ENCODE measurements at places on chromosomes 16 and 17. TPM values are rescaled to one million over a fixed set of nuclear protein-coding genes. Genes with fewer than 3 reads are reported as not detected.

DNA sequence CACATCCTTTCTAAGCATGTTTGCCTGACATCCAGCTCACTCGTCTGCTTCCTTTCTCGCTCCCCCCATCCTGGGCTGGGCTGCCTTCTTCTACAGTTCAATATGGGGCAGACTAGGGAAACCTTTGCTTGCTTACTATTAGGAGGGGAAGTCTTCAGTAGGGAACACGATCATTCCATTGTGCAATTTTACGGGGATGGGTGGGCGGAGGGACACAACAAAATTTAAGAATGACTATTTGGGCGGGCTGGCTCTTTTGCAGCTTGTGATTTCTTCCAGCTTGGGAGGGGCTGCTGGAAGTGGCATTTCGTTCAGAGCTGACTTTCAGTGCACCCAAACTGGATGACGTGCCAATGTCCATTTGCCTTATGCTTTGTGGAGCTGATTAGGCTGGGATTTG is 25.4 kb downstream of the PCTP start:
- no peak for DNase-seq

GRCh38 chr17:57855391-57856035 is 5.7 kb upstream of the MRPS23 start:
- no peak for DNase-seq

DNA sequence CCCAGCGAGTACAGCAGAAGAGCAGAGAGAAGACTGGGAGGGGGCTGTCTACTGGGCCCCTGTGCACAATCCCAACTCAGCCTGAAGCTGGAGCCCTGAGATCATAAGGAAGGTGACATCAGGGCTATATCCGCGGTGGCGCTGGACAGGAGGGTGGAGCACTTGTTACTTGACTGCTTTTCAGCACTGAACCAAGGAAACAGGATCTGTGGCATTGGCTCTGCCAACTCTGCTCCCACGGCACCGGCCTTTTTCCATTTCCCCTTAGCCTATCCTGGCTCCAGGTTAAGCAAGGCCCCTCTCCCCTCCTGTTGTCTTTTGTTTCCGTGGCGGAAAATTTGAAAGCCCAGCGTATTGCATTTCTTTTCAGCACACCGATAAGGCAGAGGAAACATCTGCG is 125.0 kb upstream of the IRX3 start:
- no peak for DNase-seq

DNA sequence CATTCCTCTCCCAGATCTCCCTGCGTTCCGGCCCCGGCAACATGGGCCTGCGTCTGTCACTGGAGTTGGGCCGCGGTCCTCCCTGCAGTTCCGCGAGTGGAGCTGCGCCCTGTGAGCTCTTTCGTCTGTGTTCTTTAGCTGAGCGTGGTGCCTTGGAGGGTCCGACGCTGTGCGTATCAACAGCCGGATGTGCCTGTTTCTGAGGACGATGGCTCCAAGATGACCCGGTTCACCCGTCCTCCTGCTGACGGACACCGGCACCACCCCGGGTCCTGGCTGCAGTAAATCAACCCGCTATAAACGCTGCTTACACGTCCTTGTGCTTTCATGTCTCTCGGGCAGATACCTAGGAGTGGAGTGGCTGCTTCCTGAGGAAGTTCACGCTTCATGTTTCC is 44.8 kb upstream of the GNG13 start:
- DNase-seq: no peak

DNA sequence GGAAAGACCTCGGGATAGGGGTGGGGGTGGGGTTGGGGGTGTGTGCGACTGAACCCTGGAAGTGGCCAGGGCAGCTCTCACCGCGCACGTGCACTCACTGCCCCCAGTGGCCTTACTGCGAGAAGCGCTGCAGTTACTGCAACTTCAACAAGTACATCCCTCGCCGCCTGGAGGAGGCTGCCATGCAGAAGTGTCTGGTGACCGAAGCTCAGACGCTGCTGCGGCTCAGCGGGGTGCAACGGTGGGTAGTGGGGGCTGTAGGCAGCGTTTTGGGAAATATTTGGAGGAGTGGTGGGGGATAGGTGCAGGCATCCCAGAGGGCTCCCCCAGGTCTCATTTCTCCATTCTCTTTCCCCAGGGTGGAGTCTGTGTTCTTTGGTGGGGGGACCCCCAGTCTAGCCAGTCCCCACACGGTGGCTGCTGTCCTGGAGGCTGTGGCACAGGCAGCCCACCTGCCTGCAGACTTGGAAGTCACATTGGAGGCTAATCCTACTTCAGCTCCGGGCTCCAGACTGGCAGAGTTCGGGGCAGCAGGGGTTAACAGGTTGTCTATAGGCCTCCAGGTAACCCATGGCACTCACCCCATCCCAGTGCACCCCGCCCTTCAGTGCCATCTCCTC is 972 bp downstream of the RSAD1 start:
- peak; percentile 60 for DNase-seq

GRCh38 chr16:1832838-1833454 is 5.9 kb downstream of the FAHD1 start:
- no peak for DNase-seq

DNA sequence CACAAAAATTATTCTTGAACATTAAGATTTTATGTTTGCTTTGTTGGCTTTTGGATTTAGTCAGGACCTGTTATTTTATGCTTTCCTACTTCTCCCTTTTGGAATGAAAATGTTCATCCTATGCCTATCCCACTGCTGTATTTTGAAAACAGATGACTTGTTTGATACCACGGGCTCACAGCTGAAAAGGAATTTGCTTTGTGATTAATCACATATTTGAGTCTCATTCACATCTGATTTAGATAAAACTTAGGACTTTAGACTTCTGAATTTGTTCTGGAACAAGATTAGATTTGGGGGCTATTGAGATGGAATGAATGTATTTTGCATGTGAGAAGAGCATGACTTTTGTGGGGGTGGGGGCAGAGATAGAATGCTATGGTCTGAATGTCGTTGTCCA is 1012.6 kb downstream of the CDH11 start:
- DNase-seq: no peak

DNA sequence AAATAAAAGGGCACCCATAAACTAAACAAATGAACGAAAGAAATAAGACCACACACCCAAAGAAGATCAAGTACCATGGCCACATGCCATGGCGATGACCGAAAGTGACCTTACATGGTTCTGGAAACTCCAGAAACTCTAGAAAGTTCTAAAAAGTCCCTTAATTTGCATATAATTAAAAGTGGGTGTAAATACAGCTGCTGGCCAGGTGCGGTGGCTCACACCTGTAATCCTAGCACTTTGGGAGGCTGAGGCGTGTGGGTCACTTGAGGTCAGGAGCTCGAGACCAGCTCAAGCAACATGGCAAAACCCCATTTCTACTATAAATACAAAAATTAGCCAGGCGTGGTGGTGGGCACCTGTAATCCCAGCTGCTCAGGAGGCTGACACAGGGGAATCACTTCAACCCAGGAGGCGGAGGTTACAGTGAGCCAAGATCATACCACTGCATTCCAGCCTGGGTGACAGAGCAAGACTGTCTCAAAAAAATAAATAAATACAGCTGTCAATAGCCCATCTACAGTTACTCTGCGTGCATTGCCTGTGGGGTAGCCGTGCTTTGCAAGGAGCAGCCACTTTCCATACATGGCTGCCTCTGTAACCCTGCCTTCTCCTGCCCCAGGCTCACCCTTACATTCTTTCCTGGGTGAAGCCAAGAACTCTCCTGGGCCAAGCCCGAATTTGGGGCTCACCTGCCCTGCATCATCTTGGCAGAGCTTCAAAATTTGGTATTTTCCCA is 7.2 kb upstream of the ZNF778 start:
- no peak for DNase-seq

DNA sequence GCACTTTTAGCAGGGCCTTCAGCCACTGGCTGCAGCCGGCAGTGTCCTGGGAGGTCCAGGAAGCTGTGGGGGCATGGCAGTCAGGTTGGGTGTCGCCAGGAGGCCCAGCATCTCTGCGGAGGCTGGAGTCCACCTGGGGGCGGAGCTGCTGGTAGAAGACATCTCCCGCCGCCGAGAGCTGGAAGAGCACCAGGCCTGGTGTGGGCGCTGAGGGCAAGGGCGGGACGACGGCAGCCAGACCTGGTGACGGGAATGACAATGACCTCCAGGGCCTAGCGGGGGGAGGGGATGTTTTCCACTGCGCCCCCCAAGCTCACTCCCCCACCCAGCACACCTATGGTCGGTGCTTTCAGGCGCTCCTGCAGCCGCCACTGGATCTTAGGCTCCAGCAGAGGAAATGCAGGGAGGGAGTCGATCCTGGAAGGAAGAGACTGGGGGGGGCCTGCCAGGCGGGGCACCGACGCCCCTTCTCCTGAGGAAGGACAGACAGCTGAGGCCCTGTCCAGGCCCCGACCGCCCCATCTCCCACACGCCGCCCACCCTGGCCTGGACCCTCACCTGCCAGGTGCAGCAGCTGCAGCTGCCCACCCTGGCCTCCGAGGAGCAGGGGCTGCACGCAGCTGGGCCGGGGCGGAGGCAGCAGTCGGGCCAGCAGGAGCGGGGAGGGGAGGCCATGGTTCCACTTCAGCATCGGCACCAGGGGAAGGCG is 7.1 kb downstream of the TAF1C start:
- no peak for DNase-seq

DNA sequence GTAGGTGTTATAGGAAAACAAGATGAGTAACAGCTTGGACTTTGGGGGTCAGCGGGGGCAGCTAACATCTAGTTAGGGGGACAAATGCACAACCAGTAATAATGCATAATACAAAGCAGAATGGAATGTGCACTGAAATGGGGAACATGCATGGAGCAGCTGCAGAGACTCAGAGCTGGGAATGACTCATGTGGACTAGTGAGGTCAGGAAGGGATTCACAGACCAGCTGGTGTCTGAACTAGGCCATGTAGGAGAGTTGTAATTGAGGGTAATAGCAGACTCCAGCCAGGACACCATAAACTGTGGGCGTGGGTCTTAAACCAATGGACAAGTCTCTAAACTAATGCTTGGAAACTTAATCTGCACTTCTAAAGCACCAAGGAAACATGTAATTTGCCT is 176.8 kb upstream of the ASIC2 start:
- no peak for DNase-seq

DNA sequence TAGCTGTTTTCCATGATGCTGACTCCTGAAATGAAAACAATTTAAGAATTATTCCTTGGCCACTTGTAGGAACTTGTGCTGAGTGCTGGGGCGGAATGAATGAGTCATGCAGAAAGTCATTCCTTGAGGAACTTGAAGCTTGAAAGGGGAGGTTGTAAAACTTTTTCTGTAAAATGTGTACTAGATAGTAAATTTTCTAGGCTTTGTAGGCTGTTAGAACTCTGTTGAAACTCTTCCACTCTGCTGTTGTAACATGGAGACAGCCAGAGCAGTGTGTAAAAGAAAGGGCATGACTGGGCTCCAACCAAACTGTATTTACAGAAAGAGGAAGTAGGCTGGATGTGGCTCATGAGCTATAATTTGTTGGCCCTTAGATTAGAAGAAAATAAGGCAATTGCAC is 46.1 kb downstream of the ABCA8 start:
- DNase-seq: no peak

GRCh38 chr17:65453204-65453931 is 108.1 kb downstream of the AXIN2 start:
- DNase-seq: no peak

GRCh38 chr17:4555873-4556759 is 932 bp upstream of the MYBBP1A start:
- no peak for DNase-seq

GRCh38 chr17:17494499-17494869 is 1.7 kb downstream of the RASD1 start:
- DNase-seq: no peak

GRCh38 chr17:80568246-80568645 is 23.6 kb downstream of the RPTOR start:
- DNase-seq: no peak

DNA sequence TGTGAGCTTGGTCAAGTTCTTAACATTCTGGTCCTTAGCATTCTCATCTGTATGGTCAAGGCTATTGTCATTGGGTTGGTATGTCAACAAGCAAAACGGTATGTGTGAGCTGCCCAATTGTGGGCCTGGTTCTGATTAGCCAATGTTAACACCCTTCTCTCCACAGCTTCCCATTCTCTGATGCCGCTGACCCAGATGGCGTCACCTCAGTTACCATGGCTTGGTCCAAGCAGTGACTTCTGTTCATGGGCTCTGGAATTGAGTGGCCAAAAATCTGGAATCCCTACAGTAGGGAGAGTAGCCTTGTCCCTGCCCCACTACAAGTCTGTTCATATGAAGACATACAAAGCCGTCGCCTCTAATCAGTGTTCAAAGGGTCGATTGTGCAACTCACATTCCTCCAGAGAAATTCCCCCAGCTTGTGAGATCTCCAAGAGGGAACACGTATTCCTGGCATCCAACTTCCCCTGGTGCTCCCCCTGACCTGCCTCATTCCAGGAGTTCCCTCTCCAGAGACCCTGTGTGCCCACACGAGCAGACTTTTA is 15.8 kb downstream of the TMEM98 start:
- DNase-seq: no peak

DNA sequence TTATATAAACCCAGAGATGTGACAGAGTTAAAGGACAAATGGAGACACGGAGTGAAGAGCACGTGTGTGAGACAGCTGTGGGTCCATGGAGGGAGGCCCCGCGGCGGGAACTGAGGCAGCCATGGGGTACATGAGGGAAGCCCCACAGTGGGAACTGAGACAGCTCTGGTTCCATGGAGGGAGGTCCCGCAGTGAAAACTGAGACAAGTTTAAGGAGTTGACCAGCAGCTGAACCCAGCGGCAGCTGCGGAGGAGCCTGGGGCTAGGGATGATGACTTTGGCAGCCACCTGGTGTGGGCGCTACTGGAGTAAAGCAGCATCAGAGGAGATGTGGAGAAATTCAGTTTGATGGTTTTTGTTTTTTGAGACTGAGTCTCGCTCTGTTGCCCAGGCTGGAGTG is 185.1 kb downstream of the RPTOR start:
- no peak for DNase-seq

- DNase-seq: no peak
Observed at GRCh38 chr16:50520451-50521245, 27.5 kb upstream of the NKD1 start.

DNA sequence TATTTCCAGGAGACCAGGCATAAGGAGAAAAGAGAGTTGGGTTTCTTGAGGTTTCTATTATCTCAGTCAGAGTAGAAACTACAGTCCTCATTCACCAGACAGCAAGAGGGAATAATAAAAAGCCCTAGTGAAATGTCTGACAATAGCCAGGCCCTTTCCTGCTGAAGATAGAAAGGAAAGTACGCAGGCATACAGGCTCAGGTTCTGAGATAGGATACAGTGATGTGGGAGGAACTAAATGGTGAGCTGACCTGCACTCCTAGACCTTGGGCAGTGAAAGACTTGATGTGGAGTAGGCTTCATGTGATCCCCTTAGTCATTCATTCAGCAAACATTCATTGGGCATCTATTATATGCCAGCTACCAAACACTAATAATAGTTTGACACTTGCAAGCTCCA is 14.9 kb downstream of the ZNF821 start:
- no peak for DNase-seq

DUS1L gene
- 179 TPM for total RNA-seq

SULT1A1 gene
- 9.9 TPM for total RNA-seq

MYCBPAP gene
- total RNA-seq: 3.1 TPM

SLC7A6 gene
- 107 TPM for total RNA-seq

PIGW gene
- total RNA-seq: 23.6 TPM

PROCA1 gene
- total RNA-seq: 7.7 TPM

SLFN14 gene
- not detected for total RNA-seq

FBXL19 gene
- 34.6 TPM for total RNA-seq

CA7 gene
- 0.59 TPM for total RNA-seq

PYY gene
- not detected for total RNA-seq

PLCD3 gene
- total RNA-seq: 4.0 TPM

Measured in activated T-helper 2 cell treated with anti-CD3 and anti-CD28 coated beads, Interferon-gamma antibody, Interleukin-2, Interleukin-4, amounts not matched to agents 10 μg/mL and 5 μg/mL and 100 μg/mL, durations not matched to agents 14 hours and 24 hours and 36 hours (primary cell).